Stimulated activated CD4-positive, alpha-beta T cell treated with anti-CD3 and anti-CD28 coated beads, Interleukin-4, amount 100 ng/mL, for 48 hours (primary cell): ENCODE measurements at places on chromosomes 7 and 10.
A peak's percentile ranks its signal among the peaks of the same experiment; 100 is the strongest.

DNA sequence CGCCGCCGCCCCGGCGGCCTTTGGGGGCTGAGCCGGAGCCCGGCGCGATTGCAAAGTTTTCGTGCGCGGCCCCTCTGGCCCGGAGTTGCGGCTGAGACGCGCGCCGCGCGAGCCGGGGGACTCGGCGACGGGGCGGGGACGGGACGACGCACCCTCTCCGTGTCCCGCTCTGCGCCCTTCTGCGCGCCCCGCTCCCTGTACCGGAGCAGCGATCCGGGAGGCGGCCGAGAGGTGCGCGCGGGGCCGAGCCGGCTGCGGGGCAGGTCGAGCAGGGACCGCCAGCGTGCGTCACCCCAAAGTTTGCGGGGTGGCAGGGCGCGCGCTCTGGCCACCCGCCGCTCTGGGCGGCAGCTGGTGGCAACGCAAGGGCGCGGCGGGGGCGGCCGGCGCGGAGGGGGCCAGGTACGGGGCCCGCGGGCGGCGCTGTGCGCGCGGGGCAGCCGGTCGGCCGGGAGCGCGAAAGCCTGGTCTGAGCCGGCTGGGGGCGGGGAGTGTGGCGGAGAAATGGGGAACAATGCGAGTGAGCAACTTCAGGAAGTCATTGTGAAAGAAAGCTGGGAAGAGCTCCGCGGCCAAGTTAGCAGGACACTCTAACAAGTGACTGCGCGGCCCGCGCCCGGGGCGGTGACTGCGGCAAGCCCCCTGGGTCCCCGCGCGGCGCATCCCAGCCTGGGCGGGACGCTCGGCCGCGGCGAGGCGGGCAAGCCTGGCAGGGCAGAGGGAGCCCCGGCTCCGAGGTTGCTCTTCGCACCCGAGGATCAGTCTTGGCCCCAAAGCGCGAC, at the start of gene IKZF1:
Gene IKZF1 (plus strand): TSS at position 588 of the 782 bp plus-strand sequence. CDS start 14,346 bp downstream, outside the sequence.
- DNase-seq = peak; percentile 67

DNA sequence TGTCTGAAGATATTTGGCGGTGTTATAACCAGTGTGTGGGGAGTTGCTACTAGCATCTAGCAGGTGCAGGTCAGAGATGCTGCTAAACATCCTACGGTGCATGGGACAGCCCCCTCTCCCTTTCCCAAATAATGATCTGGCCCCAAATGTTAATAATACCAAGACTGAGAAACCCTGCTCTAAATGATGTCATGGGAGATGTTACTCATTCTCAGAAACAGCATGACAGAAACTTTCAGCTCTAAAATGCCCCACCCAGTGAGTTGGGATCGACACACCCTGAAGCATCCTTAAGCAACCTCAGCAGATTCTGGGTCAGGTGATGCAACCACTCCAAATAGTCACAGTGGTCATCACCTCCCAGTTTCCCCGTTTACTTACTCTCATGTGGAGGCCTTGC, 108.8 kb upstream of the MPP7 start:
- DNase-seq = peak; percentile 3

DNA sequence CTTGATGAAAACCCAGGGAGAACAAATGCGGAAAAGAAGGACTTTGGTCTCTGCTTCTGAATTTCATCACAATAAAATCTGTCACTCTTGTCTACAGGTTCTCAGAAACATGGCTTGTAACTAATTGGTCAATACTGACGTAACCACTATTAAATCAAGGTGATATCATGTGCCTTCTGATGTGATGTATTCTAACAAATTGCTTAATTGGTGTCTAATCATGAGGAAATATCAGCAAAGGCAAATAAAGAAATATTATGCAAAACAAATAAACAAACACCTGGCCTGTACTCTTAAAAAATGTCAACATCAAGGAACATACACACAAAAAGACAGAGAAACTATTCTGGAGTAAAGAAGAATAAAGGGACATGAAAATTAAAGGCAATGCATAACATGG, 1165.0 kb downstream of the NXPH1 start:
- DNase-seq = no peak

DNA sequence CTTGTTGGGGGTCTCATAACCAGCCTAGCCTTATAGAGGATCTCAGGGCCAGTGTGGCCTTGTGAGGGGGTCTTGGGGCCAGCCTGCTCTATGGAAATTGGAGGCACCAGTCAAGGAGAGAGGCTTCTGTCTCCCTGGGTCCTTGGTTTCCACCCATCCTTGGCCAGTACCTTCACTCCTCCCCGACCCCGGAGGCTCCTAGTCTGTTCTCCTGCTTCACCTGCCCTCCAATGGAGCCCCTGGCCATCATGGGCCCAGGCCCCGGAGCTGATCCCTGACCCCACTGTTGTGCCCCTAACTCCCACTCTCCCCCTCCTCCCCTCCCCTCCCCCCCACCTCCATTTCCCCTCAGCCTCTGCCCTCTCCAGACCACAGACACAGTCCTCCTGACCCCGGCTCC, 29.7 kb downstream of the RASGEF1A start:
- DNase-seq = no peak

GRCh38 chr7:69640216-69640615, 41.9 kb downstream of the AUTS2 start:
- no peak for DNase-seq

GRCh38 chr10:89471110-89471809, 56.9 kb downstream of the IFIT5 start:
- no peak for DNase-seq

DNA sequence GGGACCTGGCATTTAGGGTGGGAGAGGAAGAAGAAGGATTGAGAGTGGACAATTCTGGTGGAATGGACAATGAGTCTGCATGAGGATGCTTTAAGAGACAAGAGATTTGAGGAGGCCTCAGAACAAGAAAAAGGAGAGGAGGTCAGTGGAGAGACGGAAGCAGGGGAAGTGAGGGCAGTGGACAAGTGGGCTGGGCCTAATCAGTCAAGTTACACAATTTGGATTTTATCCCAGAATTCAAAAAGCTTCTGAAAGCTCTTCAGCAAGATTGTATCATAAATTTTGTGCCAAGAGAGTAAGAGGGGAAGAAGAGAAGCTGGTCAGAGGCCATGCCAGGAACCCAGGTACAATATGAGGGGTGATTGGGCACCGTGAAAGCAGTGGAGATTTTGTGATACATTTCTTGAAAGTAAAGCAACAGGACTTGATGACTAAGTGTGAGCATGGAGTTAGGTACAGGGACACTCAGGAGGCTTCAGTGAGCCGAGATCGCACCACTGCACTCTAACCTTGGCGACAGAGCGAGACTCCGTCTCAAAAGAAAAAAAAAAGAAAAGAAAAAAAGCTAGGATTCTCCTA, 19.3 kb upstream of the TSPAN13 start:
- DNase-seq = no peak

GRCh38 chr10:48671914-48672595, 12.6 kb upstream of the WDFY4 start:
- DNase-seq = no peak

DNA sequence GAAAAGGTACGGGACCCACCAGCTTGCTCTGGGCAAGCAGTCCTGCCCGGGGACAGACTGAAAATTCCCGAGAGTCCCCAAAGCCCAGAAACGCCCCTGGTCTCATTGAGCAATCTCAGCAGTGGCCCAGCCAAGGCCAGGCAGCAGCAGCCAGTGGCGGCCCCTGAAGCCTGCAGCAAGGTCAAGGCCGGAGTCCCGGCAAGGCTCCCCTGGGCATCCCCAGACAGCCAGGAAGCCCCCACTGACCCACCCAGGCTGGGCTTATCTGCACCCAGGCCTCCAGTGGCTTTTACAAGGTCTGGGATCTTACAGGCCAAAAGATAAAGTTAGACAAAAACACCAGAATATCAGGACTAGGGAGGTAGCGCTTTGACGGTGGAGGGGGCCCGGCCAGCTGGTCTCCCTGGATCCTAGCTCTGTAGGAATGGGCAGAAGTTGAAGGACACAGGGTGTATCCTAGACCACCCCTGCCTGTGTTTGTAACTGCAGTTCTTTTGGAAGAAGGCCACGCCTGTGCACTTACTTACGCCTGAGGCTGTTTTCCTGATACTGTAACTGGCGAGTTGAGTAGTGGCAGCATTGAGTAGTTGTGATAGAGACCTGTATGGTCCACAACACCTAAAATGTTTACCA, 130.5 kb upstream of the NPS start:
- no peak for DNase-seq

GRCh38 chr7:918118-918425, 36.4 kb downstream of the ADAP1 start:
- no peak for DNase-seq

GRCh38 chr7:27112955-27113949, 10.8 kb upstream of the HOXA2 start:
- no peak for DNase-seq

DNA sequence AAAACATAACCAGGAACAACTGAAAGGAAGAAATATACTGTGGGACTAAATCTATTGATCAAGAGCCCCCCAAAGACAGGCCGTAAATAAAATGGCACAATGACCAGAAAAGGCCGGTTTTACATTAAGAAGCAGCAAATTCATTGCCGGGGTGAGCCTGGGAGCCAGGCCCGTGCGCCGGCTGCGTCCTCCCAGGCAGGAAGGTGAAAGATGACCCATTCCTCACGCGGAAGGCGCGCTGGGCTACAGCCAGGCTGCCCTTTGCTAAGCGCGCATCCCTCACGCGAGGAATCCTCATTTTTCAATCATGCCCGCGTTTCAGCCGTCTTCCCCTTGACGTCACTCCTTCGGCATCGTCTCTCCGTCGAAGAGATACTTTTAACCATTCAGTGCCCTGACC, 47.6 kb upstream of the MGMT start:
- no peak for DNase-seq

GRCh38 chr7:55271069-55271626, 94.0 kb upstream of the LANCL2 start:
- no peak for DNase-seq

DNA sequence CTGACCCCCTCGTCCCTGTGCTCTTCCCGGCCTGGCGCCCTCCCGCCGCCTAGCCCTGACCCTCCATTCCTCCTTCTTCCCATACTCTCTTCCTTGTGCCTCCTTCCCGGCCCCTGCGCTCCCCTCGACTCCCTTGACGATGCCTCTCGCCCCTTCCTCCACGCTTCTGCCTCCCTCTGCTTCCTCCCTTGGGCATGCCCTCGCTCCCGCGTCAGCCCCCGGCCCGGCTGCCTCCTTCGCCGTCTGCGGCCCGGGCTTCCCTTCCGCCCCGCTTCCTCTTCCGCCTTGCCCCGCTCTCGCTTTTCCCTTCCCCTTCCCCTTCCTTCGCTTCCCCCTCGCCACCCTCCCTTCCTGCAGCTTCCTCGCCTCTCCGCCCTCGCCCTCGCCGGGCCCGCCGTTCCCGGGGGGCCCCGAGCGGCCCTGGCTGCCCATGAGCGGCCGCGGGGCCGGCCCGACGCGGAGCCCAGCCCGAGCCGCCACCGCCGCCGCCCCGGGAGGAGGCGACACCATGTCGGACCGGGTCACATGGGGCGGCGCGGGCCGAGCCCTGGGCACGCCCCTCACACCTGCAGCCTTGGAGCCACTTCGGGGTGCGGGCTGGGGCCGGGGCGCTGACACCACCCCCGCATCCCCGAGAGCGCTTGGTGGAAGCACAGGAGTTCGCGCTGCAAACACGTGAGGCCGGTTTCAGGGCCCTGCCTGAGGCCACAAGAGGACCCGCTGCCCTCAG, at the start of gene FBXW4:
Gene FBXW4 (minus strand): TSS at position 497 of the 730 bp plus-strand sequence. CDS start 65 bp downstream, at position 432.
- DNase-seq = peak; percentile 58

DNA sequence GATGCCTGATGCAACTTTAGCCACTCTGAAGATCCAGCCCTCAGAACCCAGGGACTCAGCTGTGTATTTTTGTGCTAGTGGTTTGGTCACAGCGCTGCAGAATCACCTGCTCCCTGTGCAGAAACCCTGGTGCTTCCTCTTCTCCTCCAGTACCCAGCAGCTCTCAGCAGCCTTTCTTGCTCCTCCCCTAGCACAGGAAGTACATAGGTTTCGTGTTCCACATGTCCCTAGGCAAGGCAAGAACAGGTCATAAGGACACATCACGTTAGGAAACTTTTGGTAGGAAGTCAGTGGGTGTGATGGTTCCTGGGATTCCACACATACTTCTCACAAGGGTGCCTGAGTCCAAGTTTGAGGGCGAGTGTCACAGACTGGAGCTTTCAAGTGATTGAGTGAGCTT, 167.9 kb upstream of the PRSS1 start:
- DNase-seq = no peak

DNA sequence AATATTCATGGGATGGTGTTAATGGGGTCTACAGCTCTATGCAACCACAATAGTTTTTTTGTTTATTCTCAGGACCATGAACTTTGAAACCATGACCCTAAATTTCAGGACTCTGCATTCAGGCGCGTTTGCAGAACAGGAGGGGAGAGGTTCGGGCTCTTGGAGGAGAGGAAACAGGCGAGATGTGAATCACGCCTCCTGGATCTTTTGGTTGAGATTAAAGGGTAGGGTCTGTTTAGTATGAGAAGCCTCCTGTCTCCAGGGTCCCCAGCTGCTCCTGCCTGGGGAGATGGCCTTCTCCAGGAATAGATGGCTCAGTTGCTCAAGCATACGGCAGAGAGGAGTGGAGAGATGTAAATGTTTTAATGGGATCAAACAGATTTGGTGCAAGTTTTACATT, 18.2 kb downstream of the TLL2 start:
- no peak for DNase-seq

- DNase-seq = no peak
These were observed 209.5 kb downstream of the JCAD start for GRCh38 chr10:29849886-29850285.

GRCh38 chr7:142248166-142249160, 9.4 kb downstream of the PRSS58 start:
- no peak for DNase-seq

DNA sequence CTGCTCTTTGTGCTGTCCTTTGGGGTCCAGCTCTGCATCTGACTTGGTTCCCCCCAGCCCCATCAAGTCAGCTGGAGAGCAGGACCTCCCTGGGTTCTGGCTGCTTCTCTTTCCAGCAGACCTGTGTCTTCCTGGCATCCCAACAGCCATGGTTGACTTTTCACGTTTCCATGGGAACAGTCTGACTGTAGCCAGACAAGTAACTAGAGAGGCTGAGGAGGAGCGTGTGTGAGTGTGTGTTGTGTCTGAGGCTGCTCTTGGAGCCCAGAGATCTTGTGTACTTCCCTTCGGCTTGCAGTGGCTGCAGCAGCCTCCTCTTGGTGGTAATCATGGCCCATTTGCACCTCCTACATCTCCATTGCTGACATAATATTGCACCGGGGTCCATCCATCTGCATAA, 332.0 kb downstream of the RPS24 start:
- no peak for DNase-seq

- DNase-seq = no peak
These were observed 688 bp upstream of the FOXL3 start for GRCh38 chr7:289209-289755.

GRCh38 chr10:35684586-35684985, 42.5 kb upstream of the FZD8 start:
- DNase-seq = no peak

DNA sequence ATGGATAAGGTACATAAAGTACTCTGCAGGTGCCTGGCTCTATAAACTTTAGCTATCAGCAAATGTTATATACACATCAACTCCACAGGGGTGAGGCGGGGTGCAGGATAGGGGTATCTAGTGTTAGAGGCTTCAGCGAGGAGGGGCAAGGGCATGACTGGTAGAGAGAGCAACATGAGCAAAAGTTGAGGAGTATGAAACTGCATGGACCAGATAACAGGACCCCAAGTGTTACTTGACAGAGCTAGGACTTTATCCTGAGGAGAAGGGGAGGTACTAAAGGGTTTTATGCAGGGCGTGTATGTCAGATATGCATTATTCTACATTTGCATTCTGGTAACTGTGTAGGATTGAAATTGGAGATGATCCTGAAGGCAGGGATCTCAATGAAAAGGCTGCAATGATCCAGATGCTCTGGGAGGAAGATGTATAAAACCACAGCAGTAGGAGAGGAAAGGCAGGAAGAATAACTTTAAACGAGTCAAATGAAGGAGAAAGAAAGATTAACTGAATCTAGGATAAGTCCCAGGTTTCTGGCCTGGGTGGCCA, 109.8 kb upstream of the FAM133B start:
- no peak for DNase-seq

- no peak for DNase-seq
These were observed 235.6 kb upstream of the POM121L12 start for GRCh38 chr7:52799817-52800216.
